ENCODE measurements at places on chromosomes 1 and 21. TPM values are rescaled to one million over a fixed set of nuclear protein-coding genes. Genes with fewer than 3 reads are reported as not detected.

- no peak for DNase-seq
Measured at GRCh38 chr1:198330982-198331615, 174.3 kb downstream of the NEK7 start.

DNA sequence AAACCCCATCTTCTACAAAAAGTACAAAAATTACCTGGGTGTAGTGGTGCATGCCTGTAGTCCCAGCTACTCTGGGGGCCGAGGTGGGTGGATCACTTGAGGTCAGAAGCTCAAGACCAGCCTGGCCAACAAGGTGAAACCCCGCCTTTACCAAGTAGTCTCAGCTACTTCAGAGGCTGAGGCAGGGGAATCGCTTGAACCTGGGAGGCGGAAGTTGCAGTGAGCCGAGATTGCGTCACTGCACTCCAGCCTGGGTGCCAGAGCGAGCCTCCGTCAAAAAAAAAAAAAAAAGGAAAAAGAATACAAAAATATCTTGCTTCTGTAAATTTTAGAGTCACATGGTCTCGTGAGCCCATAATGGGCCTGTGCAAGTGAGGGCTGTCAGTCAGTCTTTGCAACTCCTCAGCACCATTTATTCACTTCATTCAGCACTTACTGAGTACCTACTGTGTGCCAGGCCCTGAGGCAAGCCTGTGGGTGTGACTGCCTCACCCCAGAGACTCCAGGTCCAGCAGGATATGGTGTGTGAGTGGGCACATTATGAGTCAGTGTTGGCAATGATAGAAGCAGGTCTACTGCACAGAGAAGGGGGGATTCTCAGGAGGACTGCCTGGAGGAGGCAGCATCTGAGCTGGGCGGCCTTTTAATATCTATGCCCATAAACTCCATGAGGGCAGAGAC lies 46.8 kb upstream of the TARDBP start:
- DNase-seq = peak; percentile 14

- peak; percentile 25 for DNase-seq
Measured at GRCh38 chr1:59016390-59016789, 232.5 kb upstream of the JUN start.

DNA sequence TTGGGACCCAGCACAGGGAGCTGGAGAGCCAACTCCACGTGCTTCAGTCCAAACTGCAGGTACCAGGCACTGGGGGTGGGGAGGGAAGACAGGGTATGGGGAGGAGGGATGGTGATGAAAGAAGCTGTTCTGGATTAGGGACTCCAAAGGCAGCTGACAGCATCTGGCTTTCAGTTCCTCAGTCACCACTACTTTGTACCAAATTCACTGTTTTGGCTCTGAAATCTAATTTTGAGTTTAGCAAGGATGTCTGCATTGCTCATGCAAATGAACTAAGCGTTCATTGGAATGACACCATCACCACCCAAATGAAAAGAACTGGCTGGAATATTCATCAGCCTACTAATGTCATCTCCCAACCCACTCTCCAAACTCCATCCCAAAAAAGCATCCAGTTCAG lies 8.7 kb downstream of the C1orf74 start:
- DNase-seq = peak; percentile 21

- peak; percentile 50 for DNase-seq
Measured at GRCh38 chr1:234727018-234727940, 117.3 kb upstream of the IRF2BP2 start.

DNA sequence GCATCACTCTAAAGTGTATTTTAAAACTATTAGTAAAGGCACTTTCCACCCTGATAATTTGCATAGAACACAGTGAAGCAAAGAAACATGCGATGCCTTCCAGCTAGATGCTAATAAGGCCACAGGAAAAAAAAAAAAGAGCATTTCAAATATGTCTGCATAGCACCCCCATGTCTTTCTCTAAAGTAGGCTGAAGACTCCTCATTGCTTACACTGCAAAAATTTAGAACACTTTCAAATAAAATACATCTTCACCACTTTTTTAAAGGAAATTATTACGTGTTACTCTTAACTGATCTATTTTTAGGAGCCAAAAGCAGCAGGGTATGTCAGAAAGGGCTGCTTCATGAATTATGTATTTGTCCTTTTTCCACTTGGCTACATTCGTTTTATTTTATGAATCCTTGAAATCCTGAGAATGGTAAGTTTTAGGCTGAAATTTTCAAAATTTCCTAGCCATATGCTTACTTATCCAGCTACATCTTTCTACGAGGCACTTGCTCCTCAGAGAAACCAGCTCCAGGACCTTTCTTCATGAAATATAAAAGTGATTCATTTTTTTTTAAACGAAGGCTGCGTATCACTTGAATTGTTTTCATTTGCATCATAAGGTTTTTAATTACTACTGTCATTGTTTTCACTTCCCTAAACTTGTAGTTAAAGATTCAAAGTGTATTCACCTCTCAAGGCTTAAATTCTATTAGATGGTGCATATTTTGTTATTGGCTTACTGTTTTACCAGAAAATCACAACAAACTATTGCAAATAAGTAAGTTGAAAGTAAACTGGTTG lies 513.0 kb downstream of the PTPRC start:
- no peak for DNase-seq

GRCh38 chr1:92365378-92366039 lies 66.7 kb downstream of the RPAP2 start:
- DNase-seq = no peak

DNA sequence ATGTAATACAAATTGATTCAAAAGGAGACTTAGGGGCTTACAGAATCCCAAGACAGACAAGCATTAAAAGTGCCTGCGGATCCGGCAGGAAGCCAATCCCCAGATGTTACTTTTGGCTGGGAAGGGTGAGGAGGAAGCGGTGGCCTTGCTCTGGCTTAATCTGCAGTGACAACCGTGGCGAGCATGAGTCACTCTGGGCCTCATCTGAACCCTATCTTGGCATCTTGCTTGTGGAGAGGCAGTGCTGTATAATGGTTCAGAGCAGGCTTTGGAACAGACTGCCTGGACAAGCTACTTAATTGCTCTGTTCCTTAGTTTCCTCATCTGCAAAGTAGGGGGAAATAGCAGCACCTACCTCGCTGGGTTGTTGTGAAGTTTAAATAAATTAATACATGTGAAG lies 74.1 kb downstream of the XCL2 start:
- no peak for DNase-seq

- peak; percentile 81 for DNase-seq
Measured at GRCh38 chr1:4045397-4046010, 145.4 kb upstream of the C1orf174 start.

DNA sequence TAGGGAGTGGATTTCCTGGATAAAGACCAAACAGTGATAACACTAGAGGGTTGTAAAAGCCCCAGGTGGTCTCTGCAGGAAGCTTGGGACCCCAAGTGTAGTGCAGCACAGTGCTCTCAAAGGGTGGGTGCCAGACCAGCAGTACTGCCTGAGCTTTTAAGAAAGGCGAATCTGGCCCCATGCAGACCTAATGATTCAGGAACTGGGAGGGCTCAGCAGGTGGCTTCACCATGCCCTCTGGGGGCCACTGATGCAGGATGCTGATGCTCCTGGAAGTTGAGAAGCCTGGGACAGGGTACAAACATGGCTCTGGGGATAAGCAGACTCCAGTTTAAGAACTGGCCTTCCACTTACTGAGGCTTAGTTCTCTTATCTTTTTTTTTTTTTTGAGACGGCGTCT lies 29.1 kb upstream of the NEK2 start:
- DNase-seq = no peak

DNA sequence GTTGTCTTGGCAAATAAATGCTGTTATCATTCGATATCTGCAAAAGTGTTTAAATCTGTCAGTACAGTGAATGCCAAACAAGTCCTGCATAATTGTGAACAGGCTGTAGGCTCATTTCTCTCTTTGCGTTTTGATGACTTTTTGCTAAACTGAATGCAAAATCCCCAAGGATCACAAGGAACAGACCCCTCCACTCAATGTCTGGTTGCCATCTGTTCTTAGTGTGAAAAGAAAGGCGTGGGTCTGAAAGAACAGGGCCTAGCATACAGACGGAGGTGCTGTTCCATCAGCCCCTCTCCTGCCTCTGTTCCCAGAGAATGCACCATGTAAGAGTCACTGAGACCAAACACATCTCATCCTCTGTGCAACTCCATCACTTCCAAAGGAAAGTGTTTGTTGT lies 40.4 kb downstream of the EIF2B3 start:
- no peak for DNase-seq

DNA sequence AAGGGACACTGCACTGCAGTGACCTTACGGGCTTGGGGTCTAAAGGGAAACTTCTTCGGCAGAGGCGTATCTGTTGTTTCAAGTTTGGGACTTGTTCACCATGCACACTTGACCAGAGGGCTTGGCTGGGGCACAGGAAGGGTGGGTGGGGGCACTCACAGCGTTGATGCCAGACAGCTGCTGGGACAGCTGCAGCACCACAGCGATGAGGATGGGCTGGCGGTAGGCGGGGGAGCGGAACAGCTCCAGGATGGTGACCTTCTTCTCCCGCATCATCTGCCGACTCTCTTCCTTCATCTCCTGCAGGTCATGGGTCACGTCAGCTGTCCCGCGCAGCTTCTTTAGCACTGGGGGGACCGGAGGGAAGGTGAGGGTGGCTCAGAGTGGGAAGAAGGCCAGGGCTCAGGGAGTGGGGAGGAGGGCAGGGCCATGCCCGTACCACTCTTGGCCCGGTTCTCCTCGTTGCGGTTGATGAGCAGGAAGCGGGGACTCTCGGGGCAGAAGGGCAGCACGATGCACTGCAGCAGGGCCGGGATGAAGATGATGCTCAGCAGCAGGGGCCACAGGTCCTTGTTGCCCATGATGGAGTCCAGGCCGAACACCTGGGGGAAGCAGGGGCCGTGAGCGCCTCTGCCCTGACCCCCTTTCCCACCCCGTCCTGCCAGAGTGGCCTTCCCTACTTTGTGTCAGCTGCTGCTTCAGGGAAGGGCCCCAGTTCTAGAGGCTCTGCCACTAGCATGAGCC lies 29.1 kb downstream of the SLC2A1 start:
- DNase-seq = no peak

- DNase-seq = no peak
Measured at GRCh38 chr1:168708698-168709404, 20.2 kb downstream of the DPT start.

- DNase-seq = no peak
Measured at GRCh38 chr1:64199154-64199553, 4.3 kb upstream of the UBE2U start.

- no peak for DNase-seq
Measured at GRCh38 chr1:152036267-152037216, at the start of gene S100A11. Gene S100A11, minus strand, starts transcription at chr1:152037004. Its CDS starts 89 bp downstream, at chr1:152036915.

DNA sequence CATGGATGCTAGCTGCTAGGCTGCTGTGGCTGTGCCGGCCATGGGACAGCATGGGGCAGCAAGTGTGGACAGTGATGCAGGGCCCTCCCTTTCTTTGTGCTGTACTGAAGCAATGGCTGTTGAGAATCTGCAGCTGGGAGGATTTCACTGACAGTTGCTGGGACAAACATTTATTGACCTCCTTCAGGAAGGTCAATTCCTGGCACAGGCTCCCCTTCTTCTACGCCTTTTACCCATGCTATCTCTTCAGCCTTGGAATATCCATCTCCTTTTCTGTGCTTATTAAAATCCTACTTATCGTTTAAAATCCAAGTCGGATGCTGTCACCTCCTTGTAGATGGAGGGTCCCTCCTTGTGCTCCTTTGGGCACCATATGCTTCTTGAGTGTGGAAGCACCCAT lies 213.1 kb upstream of the USP24 start:
- no peak for DNase-seq

- DNase-seq = no peak
Measured at GRCh38 chr1:89502895-89503294, 21.7 kb upstream of the LRRC8B start.

- DNase-seq = no peak
Measured at GRCh38 chr1:223102797-223103533, 40.1 kb downstream of the TLR5 start.

DNA sequence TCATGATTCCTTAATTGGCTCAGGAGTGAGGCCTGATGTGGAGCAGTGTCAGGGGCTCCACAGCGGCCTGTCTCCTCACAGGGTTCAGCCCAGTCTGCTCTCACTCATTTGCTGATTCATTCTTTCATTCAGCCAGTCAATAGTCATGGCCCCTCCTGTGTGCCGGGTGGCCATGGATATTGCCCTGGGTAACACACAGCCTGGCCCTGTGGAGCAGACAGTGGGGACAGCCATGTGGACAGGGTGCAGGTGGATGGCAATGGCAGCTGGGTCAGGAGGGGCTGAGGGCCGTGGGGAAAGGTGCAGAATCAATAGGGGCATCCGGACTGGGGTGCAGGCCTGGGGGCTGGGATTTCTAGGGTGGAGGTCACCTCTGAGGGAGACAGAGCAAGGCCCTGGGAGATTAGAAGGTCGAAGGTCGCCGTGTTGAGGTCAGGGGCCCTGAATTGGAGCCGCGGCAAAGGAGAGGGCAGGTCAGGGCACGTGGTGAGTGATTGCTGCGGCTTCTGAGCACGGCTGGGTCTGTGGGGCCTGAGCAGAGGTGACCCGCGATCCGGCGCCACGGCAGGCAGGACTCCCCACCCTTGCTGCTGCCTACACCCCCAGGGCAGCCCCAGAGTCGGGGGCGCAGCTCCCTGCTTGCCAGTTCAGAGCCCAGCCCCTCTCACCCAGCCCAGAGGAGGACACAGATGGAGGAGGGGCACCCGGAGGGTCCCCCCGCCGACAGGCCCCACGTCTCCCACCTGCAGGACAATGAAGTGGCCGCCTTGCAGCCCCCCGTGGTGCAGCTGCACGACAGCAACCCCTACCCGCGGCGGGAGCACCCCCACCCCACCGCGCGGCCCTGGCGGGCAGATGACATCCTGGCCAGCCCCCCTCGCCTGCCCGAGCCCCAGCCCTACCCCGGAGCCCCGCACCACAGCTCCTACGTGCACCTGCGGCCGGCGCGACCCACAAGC lies 33.4 kb downstream of the SLC19A1 start:
- DNase-seq = no peak

DNA sequence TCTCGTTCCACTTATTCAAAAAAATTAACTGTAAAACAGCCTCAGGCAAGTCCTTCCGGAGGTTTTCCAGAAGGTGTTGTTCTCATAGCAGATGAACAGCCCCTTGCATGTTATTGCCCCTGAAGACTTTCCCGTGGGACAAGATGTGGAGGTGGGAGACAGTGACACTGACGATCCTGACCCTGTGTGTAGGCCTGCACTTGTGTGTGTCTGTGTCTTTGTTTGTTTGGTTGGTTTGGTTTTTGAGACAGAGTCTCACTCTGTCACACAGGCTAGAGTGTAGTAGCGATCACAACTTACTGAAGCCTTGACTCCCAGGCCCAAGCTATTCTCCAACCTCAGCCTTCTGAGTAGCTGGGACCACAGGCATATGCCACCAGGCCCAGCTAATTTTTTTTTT lies 12.6 kb downstream of the ETV3L start:
- DNase-seq = no peak

The OR14K1 gene
- total RNA-seq = not detected

The RASSF5 gene
- total RNA-seq = 30.0 TPM

The EPHA8 gene
- not detected for total RNA-seq

The IFI44L gene
- total RNA-seq = not detected

The EDN2 gene
- not detected for total RNA-seq

Measured in OCI-LY7 (cell line).